Parietal lobe (tissue), 2 donors: ENCODE measurements at places on chromosomes 4 and X. TPM values are rescaled to one million over a fixed set of nuclear protein-coding genes. Genes with fewer than 3 reads are reported as not detected.

The CTSO gene
- 6.3 TPM for total RNA-seq

The PDZD4 gene
- 151 TPM for total RNA-seq

The TLR10 gene
- total RNA-seq, result 0.63 TPM

The PKD2 gene
- total RNA-seq, result 67.3 TPM

The RNF150 gene
- 53.2 TPM for total RNA-seq

The F11 gene
- not detected for total RNA-seq

The AFM gene
- total RNA-seq, result not detected

The JCHAIN gene
- total RNA-seq, result not detected

The MGAT4D gene
- total RNA-seq, result not detected

The ARX gene
- total RNA-seq, result 14.4 TPM

The TMEM150C gene
- total RNA-seq, result 76.7 TPM

The CT45A2 gene
- total RNA-seq, result not detected

The ODAM gene
- not detected for total RNA-seq

The CFAP299 gene
- 1.9 TPM for total RNA-seq

The TAF7L gene
- 0.31 TPM for total RNA-seq

The MAGEB3 gene
- not detected for total RNA-seq

The DDX53 gene
- total RNA-seq, result not detected

The DGAT2L6 gene
- total RNA-seq, result not detected

The ALAS2 gene
- total RNA-seq, result 16.0 TPM

The HSFX2 gene
- total RNA-seq, result 1.9 TPM

The SHROOM4 gene
- 3.8 TPM for total RNA-seq

The MTNR1A gene
- 0.63 TPM for total RNA-seq

The CORIN gene
- total RNA-seq, result 0.31 TPM

The EDA2R gene
- total RNA-seq, result 1.3 TPM

The PITX2 gene
- not detected for total RNA-seq

The ALB gene
- total RNA-seq, result 7.5 TPM

The SASH3 gene
- total RNA-seq, result 0.94 TPM

The FMR1NB gene
- total RNA-seq, result not detected

The NLRP2B gene
- 0.31 TPM for total RNA-seq

The NEUROG2 gene
- 13.1 TPM for total RNA-seq
